ENCODE measurements at places on chromosomes 6 and 20.

DNA sequence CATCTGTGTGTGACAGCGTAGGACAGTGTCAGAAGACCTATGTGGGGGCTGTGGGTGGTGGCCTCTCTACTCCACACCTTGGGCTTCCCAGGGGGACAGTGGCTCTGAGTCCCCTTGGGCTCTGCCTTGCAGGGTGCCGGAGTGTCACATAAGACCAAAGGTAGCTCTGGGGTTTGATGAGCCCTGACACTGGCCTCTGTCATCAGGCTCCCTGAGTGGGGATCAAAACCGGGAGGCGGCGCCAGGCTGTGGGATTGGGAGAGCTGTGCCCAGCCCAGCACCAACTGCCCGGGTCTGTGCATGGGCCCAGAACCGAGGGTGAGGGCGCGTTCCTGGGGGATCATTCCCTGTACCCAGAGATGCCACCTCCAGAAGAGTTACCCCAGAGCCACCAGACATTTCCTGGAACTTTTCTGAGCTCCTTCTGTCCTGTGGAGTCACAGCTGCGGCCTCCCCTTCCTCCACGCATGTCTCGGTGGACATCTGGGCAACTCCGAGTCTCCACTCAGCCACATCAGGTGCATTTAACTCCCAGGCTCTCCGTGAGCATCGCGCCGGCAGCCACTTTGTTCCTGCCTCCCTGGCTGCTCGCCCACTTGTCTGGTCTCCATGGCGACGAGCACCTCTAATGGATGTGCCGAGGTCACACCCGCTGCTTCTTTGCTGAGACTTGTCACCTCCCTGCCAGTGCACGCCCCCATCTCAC is 94.7 kb downstream of the TMEM242 start:
- peaks cover 24% of the 10 kb centered on the region for H3K4me1 ChIP-seq
- H3K4me3 ChIP-seq, result no peak overlapping the region
- no peak for DNase-seq
- H3K36me3 ChIP-seq, result no peaks in the 10 kb centered on the region
- no peak overlapping the region for H3K27ac ChIP-seq
- H3K27me3 ChIP-seq, result peaks cover 19% of the 10 kb centered on the region

- no peak for DNase-seq
- peaks cover 50% of the 10 kb centered on the region for H3K4me1 ChIP-seq
- H3K27me3 ChIP-seq, result no peaks in the 10 kb centered on the region
- no peak overlapping the region for H3K4me3 ChIP-seq
Measured at GRCh38 chr6:109466212-109466923, 10.8 kb upstream of the MICAL1 start.

GRCh38 chr20:33348136-33348937 is 53.0 kb downstream of the CDK5RAP1 start:
- no peaks in the 10 kb centered on the region for H3K27me3 ChIP-seq
- no peak overlapping the region for H3K4me3 ChIP-seq
- no peak for DNase-seq

- no peaks in the 10 kb centered on the region for H3K4me1 ChIP-seq
- H3K27me3 ChIP-seq, result peaks cover 3% of the 10 kb centered on the region
- no peak overlapping the region for H3K4me3 ChIP-seq
- no peak overlapping the region for H3K27ac ChIP-seq
Measured at GRCh38 chr6:163738725-163739407, 324.3 kb downstream of the QKI start.

- H3K27ac ChIP-seq, result peak overlapping the region; percentile 33
- H3K4me3 ChIP-seq, result no peak overlapping the region
- DNase-seq, result peak; percentile 57
Measured at GRCh38 chr20:32674362-32674789, 635 bp upstream of the C20orf203 start.

DNA sequence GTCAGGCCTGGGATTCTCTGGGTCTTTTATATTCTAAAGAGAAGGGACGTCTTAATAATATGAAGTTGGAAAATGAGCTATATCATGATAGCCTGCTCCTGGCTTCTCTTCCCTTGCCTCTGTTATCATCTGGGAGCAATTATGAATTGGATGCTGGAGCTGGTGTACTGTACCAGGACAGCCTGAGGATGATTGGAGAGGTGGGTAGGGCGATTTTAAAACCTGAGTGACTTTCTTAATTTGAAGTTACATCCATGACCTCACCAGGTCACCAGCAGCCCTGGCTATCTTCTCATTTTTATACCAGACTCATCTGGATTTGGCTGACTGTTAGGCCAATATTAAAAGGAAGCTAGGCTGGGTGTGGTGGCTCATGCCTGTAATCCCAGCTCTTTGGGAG is 317.6 kb downstream of the CLIC5 start:
- no peaks in the 10 kb centered on the region for H3K27me3 ChIP-seq
- H3K36me3 ChIP-seq, result peaks cover 5% of the 10 kb centered on the region
- H3K4me3 ChIP-seq, result no peak overlapping the region
- no peak overlapping the region for H3K27ac ChIP-seq

- H3K27me3 ChIP-seq, result no peaks in the 10 kb centered on the region
- H3K36me3 ChIP-seq, result no peaks in the 10 kb centered on the region
- no peaks in the 10 kb centered on the region for H3K4me1 ChIP-seq
- no peak overlapping the region for H3K27ac ChIP-seq
- H3K4me3 ChIP-seq, result no peak overlapping the region
Measured at GRCh38 chr6:112877134-112878100, 530.3 kb downstream of the RFPL4B start.

GRCh38 chr6:16918586-16918985 is 157.3 kb upstream of the ATXN1 start:
- H3K27ac ChIP-seq, result no peak overlapping the region
- no peaks in the 10 kb centered on the region for H3K4me1 ChIP-seq
- no peak overlapping the region for H3K4me3 ChIP-seq
- no peak for DNase-seq

- no peak overlapping the region for H3K27ac ChIP-seq
- H3K27me3 ChIP-seq, result no peaks in the 10 kb centered on the region
- H3K4me3 ChIP-seq, result no peak overlapping the region
- H3K4me1 ChIP-seq, result peaks cover 1% of the 10 kb centered on the region
- no peak for DNase-seq
Measured at GRCh38 chr20:32181606-32182005, 25.9 kb downstream of the PLAGL2 start.

GRCh38 chr6:151652325-151652724 is 155.2 kb upstream of the ESR1 start:
- peaks cover 2% of the 10 kb centered on the region for H3K27me3 ChIP-seq
- H3K4me1 ChIP-seq, result no peaks in the 10 kb centered on the region
- no peaks in the 10 kb centered on the region for H3K36me3 ChIP-seq
- H3K27ac ChIP-seq, result no peak overlapping the region
- no peak overlapping the region for H3K4me3 ChIP-seq
- no peak for DNase-seq

- no peak for DNase-seq
- H3K4me3 ChIP-seq, result no peak overlapping the region
Measured at GRCh38 chr6:161634916-161635315, 361.1 kb upstream of the AGPAT4 start.

- H3K36me3 ChIP-seq, result no peaks in the 10 kb centered on the region
- no peaks in the 10 kb centered on the region for H3K27me3 ChIP-seq
- no peak overlapping the region for H3K27ac ChIP-seq
- H3K4me3 ChIP-seq, result no peak overlapping the region
Measured at GRCh38 chr6:80605165-80605989, 498.9 kb downstream of the BCKDHB start.

GRCh38 chr6:85118233-85118632 is 331.6 kb upstream of the NT5E start:
- H3K4me3 ChIP-seq, result no peak overlapping the region
- H3K4me1 ChIP-seq, result no peaks in the 10 kb centered on the region
- no peaks in the 10 kb centered on the region for H3K36me3 ChIP-seq
- H3K27ac ChIP-seq, result no peak overlapping the region

GRCh38 chr6:155638200-155638599 is 182.6 kb upstream of the NOX3 start:
- H3K27ac ChIP-seq, result no peak overlapping the region

DNA sequence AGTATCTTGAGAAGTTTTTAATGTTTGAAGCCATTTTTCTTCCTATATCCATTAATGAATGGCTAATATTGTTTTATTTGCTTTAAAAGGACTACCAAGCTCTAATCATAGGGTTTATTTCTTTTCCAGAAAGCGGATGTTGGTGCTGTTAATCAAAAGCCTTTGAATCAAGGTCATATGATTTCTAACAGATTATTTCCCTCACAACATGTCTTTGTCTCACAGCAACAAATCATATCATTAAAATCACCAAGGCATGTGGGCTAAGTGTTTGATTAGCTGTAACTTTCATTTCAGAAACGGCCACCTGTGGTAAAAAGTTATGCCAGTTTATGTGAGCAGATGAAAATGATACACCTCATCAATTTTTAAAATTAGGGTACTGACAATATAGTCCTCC is 21.7 kb downstream of the TRAF3IP2 start:
- H3K4me3 ChIP-seq, result no peak overlapping the region
- no peaks in the 10 kb centered on the region for H3K27me3 ChIP-seq
- peaks cover 31% of the 10 kb centered on the region for H3K4me1 ChIP-seq
- DNase-seq, result no peak

GRCh38 chr6:1496836-1497760 is 107.7 kb downstream of the FOXF2 start:
- no peaks in the 10 kb centered on the region for H3K27me3 ChIP-seq
- no peak overlapping the region for H3K27ac ChIP-seq
- H3K4me1 ChIP-seq, result no peaks in the 10 kb centered on the region
- H3K4me3 ChIP-seq, result no peak overlapping the region

- no peak overlapping the region for H3K4me3 ChIP-seq
- H3K36me3 ChIP-seq, result no peaks in the 10 kb centered on the region
- no peak for DNase-seq
- no peaks in the 10 kb centered on the region for H3K4me1 ChIP-seq
- H3K27me3 ChIP-seq, result no peaks in the 10 kb centered on the region
- no peak overlapping the region for H3K27ac ChIP-seq
Measured at GRCh38 chr20:16293590-16293989, 279.7 kb downstream of the KIF16B start.
